T-helper 17 cell (primary cell): ENCODE measurements at places on chromosomes 6 and 20.

- DNase-seq: no peak
Observed at GRCh38 chr6:80523010-80523409, 416.5 kb downstream of the BCKDHB start.

DNA sequence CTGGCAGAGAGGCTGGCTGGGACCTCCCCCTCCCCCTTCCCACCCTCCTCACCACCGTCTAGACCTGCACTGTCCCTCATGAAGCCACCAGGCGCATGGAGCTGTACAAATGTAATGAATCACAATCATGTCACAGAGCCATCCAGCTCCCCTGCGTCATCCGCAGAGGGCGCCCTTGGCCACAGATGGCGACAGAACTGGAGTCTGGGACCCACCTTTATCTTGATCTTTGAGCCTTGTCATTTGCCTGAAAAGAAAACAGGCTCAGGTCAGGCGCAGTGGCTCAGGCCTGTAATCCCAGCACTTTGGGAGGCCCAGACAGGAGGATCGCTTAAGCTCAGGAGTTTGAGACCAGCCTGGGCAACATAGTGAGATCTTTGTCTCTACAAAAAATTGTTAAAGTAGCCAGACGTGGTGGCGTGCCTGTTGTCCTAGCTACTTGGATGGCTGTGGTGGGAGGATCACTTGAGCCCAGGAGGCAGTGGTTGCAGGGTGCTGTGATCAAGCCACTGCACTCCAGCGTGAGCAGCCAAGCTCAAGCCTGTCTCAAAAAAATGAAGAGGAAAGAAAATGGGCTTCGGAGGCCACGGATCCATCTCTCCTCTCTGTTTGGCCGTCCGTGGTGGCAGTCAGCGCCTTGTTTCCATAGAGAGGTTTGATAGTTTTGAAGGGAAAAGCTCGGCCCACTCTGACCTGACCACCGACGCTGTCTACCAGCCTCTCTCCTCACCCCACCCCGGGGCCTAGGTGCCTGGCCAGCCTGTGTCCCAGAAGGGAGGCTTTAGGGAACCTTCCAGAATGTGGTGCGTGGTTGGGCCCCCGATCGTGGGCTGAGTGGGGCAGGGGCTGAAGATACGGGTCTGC is 6.2 kb downstream of the COL9A3 start:
- DNase-seq: no peak

GRCh38 chr20:34720266-34720665 is 16.1 kb downstream of the TP53INP2 start:
- DNase-seq: no peak

DNA sequence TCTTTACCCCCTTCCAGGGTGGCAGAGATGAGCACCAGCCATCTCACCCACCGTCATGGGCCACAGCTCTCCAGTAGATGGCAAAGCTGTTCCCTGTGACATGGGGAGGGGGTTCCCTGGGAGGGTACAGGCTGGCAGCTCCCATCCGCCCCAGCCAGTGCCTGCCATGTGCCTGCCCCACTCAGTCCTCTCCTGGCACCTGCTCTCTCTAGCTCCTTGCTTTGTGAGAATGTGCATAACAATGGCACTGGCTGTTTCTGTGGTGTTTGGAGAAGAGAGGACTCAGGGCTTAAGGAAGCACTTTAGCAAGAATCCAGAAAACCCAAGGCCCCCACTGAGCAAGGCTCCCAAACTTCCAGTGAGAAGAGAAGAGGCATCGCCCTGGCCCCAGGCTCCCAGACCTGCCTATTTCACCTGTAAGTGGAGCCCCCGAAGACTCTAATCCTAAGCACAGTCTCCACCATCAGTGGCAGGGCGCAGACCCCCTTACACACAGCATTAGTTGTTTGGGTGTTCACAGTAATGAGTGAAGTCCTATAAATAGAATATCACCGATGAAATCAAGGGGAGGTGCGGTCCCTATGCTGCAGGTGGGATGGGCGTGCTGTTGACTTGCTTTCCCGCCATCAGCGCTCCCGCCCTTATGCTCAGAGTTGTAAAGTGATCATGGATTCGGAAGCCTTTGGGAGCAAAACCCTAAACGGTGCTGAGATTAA is 110.2 kb downstream of the AGPAT4 start:
- no peak for DNase-seq

GRCh38 chr6:16438718-16439591 is 200.6 kb downstream of the GMPR start:
- no peak for DNase-seq

DNA sequence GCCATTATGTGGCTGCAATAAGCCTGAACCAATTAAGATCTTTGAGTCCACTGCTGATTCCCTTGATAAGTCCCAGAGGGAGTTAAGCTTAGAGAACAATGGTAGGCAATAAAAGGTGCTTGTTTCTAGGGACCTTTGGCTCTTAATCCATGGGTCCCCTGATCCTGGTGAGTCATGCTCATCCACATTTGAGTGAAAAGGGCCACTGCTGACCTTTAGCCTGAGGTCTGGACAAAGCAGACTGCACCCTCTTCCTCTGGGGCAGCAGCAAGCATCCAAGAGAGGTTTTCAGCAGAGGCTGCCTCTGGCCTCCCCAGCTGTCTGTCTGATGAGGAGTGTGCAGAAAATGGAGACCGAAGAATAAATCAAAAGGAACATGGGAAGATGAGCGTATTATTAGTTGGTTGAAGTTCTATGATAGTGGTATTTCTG is 16.1 kb upstream of the SCGN start:
- DNase-seq: no peak
